ENCODE measurements at places on chromosomes 12 and 14.

DNA sequence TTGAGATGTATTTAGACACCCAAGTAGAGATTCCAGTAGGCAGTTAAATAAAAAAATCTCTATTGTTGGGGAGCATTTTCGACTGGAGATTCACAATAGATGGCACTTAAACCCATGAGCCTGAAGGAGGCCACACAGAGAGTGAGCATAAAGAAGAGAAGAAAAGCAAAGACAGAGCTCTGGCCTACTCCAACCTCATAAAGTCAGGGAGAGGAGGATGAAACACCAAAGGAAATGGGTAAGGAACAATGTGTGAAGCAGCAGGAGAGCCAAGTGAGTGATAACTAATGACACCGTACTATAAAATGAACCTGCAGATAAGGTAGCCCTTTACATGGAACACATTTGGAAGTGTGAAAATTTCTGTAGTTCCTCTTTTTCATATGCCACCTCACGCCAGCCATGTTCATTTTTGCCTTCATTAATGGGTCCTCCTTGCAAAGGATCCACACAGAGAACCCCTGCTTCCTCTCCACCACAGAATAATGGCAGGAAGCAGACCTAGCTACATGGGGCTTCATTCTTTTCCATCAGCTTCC, 150.0 kb upstream of the SYT10 start:
- DNase-seq = no peak

DNA sequence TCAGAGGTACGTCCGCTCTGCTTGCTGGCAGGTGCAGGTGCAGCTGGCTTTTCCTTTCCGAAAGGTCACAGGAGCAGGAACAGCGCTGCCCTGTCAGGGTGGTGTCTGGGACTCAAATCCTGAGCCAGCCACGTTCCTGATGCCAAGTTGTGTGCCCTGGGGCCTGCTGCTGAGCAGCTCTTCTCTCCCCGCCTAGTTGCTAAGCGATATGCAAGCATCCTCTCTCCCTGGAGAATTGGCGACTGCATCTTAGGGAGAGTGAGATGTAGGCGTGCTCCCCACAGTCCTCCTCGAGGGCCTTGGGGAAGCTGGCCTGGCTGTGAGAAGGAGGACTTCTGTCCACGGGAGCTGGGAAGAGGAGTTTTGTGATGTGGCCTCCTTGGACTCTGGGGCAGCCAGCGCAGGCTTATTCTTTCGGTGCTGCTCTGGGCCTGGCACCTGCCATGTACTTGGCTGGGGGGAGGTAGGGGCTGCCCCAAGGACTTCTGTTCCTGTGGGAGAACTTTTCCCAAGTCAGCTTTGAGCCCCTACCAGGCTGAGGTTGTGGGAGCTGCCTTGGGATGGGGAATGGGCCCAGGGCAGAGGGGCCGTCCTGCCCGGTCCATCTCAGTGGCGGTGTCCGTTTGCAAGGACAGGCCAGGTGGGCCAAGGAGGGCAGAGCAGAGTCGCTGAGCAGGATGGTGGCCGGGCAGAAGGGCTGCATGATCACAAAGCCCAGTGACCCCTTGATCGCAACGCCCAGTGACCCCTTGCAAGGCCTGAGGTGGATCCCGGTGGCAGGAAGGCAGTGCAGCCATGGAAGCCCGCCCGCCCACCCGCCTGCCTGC, 183.5 kb downstream of the ADGRD1 start:
- DNase-seq = no peak

- DNase-seq = no peak
Measured at GRCh38 chr14:28785096-28785952, 18.7 kb downstream of the FOXG1 start.

- DNase-seq = no peak
Measured at GRCh38 chr14:101539880-101540279, 21.4 kb upstream of the DIO3 start.

DNA sequence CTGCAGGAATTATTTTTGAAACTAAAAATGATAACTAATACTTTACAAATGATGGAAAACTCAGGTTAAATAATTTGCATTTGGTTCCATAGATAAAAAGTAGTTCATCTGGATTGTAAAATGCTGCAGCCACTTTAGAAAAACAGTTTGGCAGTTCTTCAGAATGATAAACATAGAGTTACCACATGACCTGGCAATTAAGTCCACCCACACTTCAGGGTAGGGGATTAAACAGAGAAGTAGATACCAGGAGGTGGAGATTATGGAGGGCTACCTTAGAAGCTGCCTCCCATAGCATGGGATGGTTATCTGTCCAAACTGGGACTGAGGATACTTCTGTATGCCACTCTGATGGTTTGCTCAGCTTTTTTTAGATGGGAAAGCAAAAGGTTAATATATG, 22.2 kb downstream of the ARF6 start:
- no peak for DNase-seq

GRCh38 chr12:107356266-107356936, 263.1 kb upstream of the CRY1 start:
- no peak for DNase-seq

DNA sequence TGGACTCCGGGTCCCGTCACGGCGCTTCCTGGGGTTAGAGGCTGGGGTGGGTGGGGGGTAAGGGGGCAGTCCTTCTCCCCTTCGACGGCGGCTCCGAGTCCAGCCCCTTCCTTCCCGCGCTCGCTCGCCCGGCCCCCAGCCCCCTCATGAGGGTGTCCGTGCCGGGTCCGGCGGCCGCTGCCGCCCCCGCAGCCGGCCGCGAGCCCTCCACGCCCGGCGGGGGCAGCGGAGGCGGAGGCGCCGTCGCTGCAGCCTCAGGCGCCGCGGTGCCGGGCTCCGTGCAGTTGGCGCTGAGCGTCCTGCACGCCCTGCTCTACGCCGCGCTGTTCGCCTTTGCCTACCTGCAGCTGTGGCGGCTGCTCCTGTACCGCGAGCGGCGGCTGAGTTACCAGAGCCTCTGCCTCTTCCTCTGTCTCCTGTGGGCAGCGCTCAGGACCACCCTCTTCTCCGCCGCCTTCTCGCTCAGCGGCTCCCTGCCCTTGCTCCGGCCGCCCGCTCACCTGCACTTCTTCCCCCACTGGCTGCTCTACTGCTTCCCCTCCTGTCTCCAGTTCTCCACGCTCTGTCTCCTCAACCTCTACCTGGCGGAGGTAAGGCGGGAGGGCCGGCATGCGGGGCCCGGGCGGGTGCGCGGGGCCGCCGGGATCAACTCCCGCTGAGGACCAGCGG, 500 bp downstream of the GPR137C start:
- DNase-seq = peak; percentile 39

- no peak for DNase-seq
Measured at GRCh38 chr12:102631274-102631673, 150.9 kb upstream of the IGF1 start.

GRCh38 chr14:26377150-26377549, 220.7 kb downstream of the NOVA1 start:
- no peak for DNase-seq

DNA sequence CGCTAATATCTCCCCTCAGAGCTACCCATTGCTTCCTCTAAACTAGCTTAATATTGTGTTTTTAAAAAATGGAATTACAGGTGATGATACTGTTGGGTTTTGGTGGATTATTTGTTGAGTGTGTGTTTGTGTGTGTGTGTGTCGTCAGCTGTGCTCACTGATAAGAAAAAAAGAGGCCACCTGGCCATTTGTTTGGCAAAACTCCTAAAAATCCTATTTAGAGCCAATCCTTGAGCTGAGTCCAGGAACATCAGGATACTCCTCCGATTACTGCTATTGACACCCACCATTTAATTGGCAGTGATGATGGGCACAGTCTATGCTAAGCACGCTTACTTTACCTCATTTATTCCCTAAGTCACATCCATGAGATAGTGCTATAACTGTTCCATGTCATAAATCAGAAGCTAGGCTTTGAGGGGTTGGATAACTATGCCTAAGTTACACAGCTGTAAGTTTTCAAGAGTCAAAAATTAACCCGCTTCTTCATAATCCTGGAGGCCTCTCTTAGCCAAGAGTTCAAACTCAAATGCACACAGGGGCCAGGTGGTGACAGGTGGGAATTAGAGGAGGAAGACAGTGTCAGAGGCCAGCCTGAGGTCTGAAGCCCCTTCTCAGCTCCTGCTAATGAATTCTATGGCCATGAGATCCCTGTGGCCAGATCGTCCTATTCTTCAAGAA, 1026.6 kb upstream of the TMEM132C start:
- no peak for DNase-seq

GRCh38 chr14:24071144-24071697, at the start of gene CPNE6:
Gene CPNE6 (plus strand): TSS chr14:24071562. CDS start chr14:24072937, 1,375 bp downstream.
- no peak for DNase-seq

- DNase-seq = no peak
Measured at GRCh38 chr14:104546591-104547309, 32.8 kb upstream of the C14orf180 start.

DNA sequence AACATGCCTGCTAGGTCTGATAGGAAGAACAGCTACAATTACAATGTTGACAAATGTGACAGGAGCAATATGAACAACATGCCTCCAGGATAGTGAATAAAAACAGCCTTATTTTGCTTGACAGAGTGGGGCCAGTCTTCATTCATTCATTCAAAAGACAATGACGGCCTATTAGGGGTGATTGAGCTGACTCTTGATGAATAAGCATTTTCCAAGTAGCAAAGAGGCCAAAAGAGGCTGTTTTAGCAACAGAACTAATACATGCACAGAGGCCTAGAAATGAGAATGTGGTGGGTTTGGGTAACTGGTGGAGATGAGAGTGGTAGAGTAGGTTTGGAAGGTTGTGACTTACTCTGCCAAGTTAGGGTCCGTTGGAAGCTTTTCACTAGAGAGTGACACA, 138.3 kb downstream of the APAF1 start:
- no peak for DNase-seq

GRCh38 chr12:118290130-118290529, 82.6 kb downstream of the TAOK3 start:
- DNase-seq = no peak

DNA sequence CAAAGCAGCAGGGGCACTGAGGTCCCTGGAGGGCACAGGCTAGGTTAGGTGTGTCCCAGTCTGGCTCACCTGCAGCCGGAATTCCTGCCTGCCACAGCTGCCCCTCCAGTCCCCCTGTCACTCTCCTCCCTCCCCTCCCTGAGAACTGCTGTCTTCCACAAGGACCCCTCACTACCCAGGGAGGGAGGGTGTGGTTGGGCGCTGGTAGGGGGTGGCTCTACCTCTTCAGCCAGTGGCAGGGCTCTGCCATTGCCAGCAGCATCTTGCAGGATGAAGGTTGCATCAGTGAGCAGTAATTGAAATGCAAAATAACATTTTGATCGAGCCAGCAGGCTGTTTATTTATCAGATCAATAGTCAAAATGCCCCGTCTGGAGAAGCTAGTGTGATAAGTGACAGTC, 45.7 kb downstream of the ESRRB start:
- no peak for DNase-seq

DNA sequence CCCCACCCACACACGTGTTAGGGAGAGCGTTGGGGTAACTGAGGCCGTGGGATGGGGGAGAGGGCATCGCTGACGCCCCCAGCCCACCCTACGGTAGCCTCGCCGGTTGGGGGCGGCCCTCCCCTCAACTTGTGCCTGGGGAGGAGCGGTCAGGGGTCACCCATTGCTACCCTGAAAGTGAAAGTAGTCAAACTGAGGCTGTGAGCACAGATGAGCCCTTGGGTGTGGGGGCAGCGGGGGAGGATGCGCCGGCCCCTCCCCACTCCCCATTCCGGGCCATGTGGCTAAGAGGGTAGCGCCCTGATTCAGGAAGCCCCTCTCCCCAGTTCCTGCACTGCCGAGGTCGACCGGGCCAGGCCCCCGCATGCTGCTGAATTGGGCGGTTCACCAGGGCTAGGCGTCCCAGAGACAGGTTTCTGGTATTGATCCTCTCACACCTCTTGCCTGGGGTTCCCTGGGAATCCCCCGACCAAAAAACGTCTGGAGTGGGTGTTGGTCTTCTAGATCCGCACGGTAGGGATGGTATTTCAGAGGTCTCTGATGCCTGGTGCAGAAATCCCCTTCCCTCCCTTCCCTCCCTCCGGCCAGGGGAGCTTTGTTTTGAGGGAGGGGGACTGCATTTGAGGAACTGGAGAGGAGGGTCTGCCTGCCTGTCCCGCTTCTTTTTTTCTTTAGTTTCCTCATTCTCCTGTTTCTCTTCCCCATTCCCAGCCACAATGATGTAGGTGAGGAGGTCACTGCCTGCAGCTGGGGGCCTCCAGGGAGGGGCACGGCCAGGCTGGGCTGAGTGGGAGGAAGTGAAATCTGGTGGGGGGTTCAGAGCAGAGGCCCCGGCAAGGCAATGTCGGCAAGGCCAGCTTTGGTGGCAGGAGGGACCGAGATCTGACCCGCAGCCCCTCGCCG, 1.0 kb downstream of the SH2B3 start:
- DNase-seq = peak; percentile 42

- DNase-seq = peak; percentile 40
Measured at GRCh38 chr12:22443379-22444316, 100.7 kb downstream of the C2CD5 start.

DNA sequence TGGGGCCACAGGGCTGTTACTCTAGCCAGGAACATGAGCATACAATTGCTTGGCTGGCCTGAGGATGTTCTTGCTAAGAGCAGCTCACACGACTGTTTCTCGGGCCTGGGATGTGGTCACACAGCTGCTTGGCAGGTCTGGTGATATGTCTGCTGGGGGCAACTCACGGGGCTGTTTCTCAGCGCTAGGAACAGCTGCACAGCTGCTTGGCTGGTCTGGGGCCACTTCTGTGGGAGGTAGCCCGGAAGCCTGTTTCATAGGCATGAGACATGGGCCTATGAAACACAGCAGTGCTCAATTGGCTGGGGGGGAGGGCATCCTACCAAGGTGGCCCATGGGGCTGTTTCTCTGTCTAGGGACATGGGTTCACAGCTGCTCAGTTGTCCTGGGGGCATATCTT, 73.4 kb upstream of the DDHD1 start:
- no peak for DNase-seq

DNA sequence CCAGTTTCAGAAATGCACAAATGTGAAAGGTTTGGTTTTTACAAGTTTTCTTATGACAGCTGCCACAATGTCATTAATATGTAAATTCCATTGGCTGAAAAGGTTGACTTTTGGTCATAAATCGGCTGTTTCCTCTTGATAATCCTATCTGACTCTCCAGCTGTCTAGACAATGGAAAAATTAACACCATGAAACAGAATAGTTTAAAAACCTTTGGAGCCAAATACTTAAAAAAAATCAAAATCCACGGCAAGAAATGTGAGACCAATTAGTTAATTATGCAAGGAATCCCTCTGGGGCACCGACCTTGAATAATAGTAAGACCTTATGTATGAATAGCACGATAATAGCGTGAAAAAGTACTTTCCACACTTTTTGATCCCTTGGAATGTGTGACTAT, 138.0 kb downstream of the ZNF664 start:
- no peak for DNase-seq

GRCh38 chr12:116707751-116708150, 30.1 kb downstream of the SPRING1 start:
- DNase-seq = no peak

GRCh38 chr12:130768120-130768519, 52.0 kb upstream of the RIMBP2 start:
- DNase-seq = no peak

GRCh38 chr12:101963697-101964096, 86.3 kb downstream of the DRAM1 start:
- no peak for DNase-seq
